ENCODE measurements at places on chromosomes 7 and 10. TPM values are rescaled to one million over a fixed set of nuclear protein-coding genes. Genes with fewer than 3 reads are reported as not detected.
A peak's percentile ranks its signal among the peaks of the same experiment; 100 is the strongest.

NUB1 gene
- 61.7 TPM for total RNA-seq

FAM20C gene
- total RNA-seq = 3.8 TPM

BLNK gene
- not detected for total RNA-seq

GRCh38 chr7:43303740-43304241 lies 191.3 kb downstream of the HECW1 start:
- H3K36me3 ChIP-seq = no peaks in the 10 kb centered on the region
- H3K27ac ChIP-seq = no peak overlapping the region
- H3K4me1 ChIP-seq = peaks cover 23% of the 10 kb centered on the region
- no peak for DNase-seq
- no peaks in the 10 kb centered on the region for H3K27me3 ChIP-seq
- H3K4me3 ChIP-seq = no peak overlapping the region

DNA sequence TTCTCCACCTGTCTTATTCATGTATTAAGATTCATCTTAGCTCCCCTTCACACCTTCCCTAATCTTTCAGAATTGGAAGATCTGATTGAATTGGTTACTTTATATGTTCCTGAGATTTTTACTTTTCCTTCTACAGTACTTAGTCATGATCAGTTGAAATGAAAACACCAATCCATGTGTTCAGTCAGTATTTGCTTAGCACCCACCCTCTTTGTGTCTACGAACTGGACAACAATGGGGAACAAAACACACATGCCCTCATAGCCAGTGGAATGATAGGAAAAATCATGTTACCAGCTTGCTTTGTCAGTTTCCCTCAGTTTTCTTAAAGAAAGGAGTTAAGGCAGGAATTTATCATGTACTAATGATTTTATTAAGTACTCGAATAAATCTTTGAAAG lies 2.0 kb downstream of the MASTL start:
- H3K27ac ChIP-seq = no peak overlapping the region
- H3K4me3 ChIP-seq = peak overlapping the region; percentile 80
- peaks cover 19% of the 10 kb centered on the region for H3K4me1 ChIP-seq
- DNase-seq = no peak
- H3K36me3 ChIP-seq = peaks cover 18% of the 10 kb centered on the region
- H3K27me3 ChIP-seq = no peaks in the 10 kb centered on the region

- DNase-seq = no peak
- no peak overlapping the region for H3K27ac ChIP-seq
- no peaks in the 10 kb centered on the region for H3K36me3 ChIP-seq
- H3K4me1 ChIP-seq = no peaks in the 10 kb centered on the region
- H3K4me3 ChIP-seq = no peak overlapping the region
- no peaks in the 10 kb centered on the region for H3K27me3 ChIP-seq
These were observed 287.4 kb upstream of the SEMA3D start for GRCh38 chr7:85474234-85474633.

DNA sequence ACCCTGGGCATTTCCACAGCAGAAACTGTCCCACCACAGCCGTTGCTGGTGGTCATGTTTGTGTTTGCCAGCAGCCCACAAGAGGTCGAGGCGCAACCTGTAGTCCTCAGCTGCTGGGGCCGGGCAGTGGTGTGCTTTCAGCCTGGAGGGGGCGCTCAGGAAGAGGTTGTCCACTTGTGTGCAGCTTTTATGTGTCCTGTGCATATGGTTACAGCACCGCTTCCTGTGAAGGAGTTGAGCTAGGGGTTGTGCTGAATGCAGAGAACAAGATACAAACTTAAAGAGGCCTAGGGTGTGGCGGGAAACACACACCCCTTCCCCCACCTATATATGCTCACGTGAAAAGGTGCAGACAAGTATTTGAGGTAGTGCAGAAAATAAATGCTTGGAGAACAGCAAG lies 29.5 kb upstream of the PFKFB3 start:
- DNase-seq = peak; percentile 56
- no peaks in the 10 kb centered on the region for H3K27me3 ChIP-seq
- no peak overlapping the region for H3K4me3 ChIP-seq
- H3K27ac ChIP-seq = no peak overlapping the region
- no peaks in the 10 kb centered on the region for H3K36me3 ChIP-seq
- H3K4me1 ChIP-seq = no peaks in the 10 kb centered on the region

GRCh38 chr10:60266513-60266912 lies 123.2 kb downstream of the ANK3 start:
- no peaks in the 10 kb centered on the region for H3K4me1 ChIP-seq
- H3K27ac ChIP-seq = no peak overlapping the region
- no peak overlapping the region for H3K4me3 ChIP-seq
- DNase-seq = no peak
- no peaks in the 10 kb centered on the region for H3K36me3 ChIP-seq
- no peaks in the 10 kb centered on the region for H3K27me3 ChIP-seq

DNA sequence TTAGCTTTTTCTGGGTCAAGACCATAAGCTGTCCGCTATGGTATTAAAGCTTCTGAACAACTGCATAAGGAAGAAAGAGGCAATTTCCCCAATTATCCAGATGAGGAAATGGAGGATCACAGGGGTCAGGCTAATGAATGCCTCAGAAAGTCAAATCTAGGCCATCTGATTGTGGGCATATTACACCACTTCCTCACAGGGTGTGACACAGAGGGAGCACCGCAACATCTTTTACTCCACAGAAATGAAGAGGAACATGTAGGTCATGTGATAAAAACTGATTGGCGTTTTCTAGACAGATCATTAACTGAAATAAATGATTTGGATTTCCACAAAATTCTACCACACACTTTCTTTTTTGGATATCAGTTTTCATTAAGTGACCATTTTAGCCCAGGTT lies 384.4 kb downstream of the PARD3 start:
- no peak overlapping the region for H3K27ac ChIP-seq
- peaks cover 8% of the 10 kb centered on the region for H3K27me3 ChIP-seq

DNA sequence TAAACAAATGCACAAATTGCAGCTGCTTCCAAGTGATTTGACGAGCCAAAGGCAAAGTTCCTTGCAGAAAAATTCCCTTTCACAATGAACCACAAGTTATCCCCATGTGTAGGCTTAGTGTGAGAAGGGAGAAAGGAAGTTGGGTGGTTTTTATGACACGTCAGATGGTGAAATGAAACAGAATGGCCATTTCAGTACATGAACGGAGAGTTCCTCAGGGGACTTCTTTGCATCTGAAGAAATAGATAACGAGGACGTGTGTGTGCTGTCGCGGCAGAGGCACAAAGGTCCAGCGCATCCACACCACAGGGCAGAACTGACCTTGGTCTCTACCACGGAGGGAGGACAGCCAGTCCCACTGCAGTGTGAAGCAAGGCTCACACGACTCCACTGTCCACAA lies 135.9 kb downstream of the PAXIP1 start:
- DNase-seq = no peak
- no peak overlapping the region for H3K27ac ChIP-seq
- H3K27me3 ChIP-seq = peaks cover 13% of the 10 kb centered on the region

DNA sequence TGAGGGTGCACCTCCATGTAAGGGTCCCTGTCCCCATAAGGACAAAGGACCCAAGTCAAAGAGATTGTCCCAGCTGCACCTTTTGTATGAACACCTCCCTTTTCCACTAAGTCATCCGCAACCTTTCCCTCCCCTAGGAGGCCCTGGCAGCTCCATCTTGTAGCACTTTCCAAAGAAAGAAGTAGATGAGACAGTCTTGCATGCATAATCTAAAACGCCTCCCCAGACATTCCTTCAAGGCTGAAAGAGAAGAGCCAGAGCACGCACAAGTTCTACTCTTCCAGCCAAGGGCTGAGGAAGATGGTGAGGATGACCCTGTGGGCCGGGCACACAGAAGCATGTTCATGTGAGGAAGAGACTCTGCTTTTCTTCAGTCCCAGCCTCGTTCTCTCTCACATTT lies 194.4 kb downstream of the TNS3 start:
- no peak overlapping the region for H3K27ac ChIP-seq
- H3K27me3 ChIP-seq = no peaks in the 10 kb centered on the region
- no peak for DNase-seq
- H3K36me3 ChIP-seq = no peaks in the 10 kb centered on the region
- H3K4me1 ChIP-seq = no peaks in the 10 kb centered on the region

GRCh38 chr10:123309731-123310130 lies 155.5 kb downstream of the BUB3 start:
- H3K4me3 ChIP-seq = no peak overlapping the region
- no peak overlapping the region for H3K27ac ChIP-seq
- no peak for DNase-seq
- H3K27me3 ChIP-seq = no peaks in the 10 kb centered on the region

- no peak overlapping the region for H3K27ac ChIP-seq
- H3K4me3 ChIP-seq = no peak overlapping the region
- H3K36me3 ChIP-seq = no peaks in the 10 kb centered on the region
- H3K27me3 ChIP-seq = no peaks in the 10 kb centered on the region
- H3K4me1 ChIP-seq = no peaks in the 10 kb centered on the region
These were observed 45.2 kb downstream of the WIPF3 start for GRCh38 chr7:29851487-29851886.

GRCh38 chr7:63040336-63040735 lies 958.3 kb upstream of the ZNF722 start:
- H3K27ac ChIP-seq = no peak overlapping the region
- no peaks in the 10 kb centered on the region for H3K27me3 ChIP-seq
- DNase-seq = no peak
- H3K36me3 ChIP-seq = no peaks in the 10 kb centered on the region

DNA sequence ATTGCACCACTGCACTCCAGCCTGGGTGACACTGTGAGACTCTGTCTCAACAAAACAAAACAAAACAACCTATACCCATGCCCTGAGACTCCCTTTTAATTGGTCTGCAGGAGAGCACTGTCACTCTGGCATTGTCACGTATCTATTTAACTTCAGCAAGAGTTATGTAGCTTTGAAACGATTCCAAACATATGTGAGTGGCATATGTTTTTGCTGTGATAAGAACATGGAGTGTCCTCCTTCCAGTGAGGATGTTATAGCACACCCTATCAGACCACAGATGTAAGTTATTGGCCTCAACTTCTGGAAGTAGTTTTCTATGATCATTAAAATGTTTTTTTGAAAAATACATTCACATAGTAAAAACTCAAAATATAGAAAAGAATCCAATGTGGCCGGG lies 15.5 kb upstream of the DNAJC12 start:
- H3K36me3 ChIP-seq = no peaks in the 10 kb centered on the region
- H3K4me3 ChIP-seq = no peak overlapping the region
- H3K27me3 ChIP-seq = no peaks in the 10 kb centered on the region
- H3K27ac ChIP-seq = no peak overlapping the region
- H3K4me1 ChIP-seq = no peaks in the 10 kb centered on the region
- no peak for DNase-seq

- no peaks in the 10 kb centered on the region for H3K36me3 ChIP-seq
- no peak for DNase-seq
- H3K4me1 ChIP-seq = no peaks in the 10 kb centered on the region
These were observed 160.6 kb upstream of the SHH start for GRCh38 chr7:155972651-155973390.

DNA sequence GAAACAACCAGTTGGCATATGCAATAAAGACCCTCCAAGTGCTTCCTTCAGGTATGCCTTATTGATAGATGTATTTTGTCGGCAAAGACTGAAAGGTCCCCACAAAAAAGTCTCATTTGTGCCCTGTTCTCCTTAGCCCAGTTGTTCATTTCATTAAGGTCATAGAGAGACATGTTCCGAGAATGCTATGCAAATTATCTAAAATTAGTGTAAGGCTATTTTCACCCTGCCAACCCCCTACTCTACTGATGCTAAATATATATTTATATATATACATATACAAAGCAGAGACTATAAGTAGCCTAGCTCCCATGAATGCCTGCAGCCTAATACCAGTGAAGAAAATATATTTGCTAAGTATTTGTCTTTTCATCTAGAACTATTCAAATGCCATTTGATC lies 96.7 kb upstream of the ADO start:
- no peak overlapping the region for H3K27ac ChIP-seq
- no peaks in the 10 kb centered on the region for H3K36me3 ChIP-seq
- H3K4me3 ChIP-seq = no peak overlapping the region
- H3K4me1 ChIP-seq = no peaks in the 10 kb centered on the region
- no peak for DNase-seq
